Epithelial cell of umbilical artery (primary cell): ENCODE measurements at places on chromosomes 7 and 10. TPM values are rescaled to one million over a fixed set of nuclear protein-coding genes. Genes with fewer than 3 reads are reported as not detected.

Gene ANKRD2
- 0.97 and 2.1 TPM in 2 replicates for total RNA-seq

Gene TYSND1
- 9.7 and 10.5 TPM in 2 replicates for total RNA-seq

Gene LRIT2
- total RNA-seq, result not detected in 2 replicates

Gene FZD1
- total RNA-seq, result 0.97 and 2.4 TPM in 2 replicates

Gene PLXDC2
- total RNA-seq, result under 0.01 and 0.15 TPM in 2 replicates

Gene ZNF862
- total RNA-seq, result 4.9 and 7.8 TPM in 2 replicates

Gene TMEM140
- 4.2 and 22.3 TPM in 2 replicates for total RNA-seq

Gene MYO3A
- total RNA-seq, result not detected in 2 replicates

Gene EPHB6
- under 0.01 TPM in 1 of 2 replicates, not detected in the other for total RNA-seq

Gene CALD1
- 248 and 255 TPM in 2 replicates for total RNA-seq

Gene OR2A1
- total RNA-seq, result under 0.01 TPM in 2 replicates

Gene HOXA3
- 1.4 and 3.6 TPM in 2 replicates for total RNA-seq

Gene CFAP69
- 1.2 and 1.6 TPM in 2 replicates for total RNA-seq

Gene ANKRD22
- not detected in 2 replicates for total RNA-seq

Gene RET
- not detected in 2 replicates for total RNA-seq

Gene CHST3
- total RNA-seq, result 8.4 and 11.9 TPM in 2 replicates
